ENCODE measurements at places on chromosomes 3 and 15.

- no peak for DNase-seq
Measured at GRCh38 chr3:16743276-16743675, 138.1 kb upstream of the DAZL start.

DNA sequence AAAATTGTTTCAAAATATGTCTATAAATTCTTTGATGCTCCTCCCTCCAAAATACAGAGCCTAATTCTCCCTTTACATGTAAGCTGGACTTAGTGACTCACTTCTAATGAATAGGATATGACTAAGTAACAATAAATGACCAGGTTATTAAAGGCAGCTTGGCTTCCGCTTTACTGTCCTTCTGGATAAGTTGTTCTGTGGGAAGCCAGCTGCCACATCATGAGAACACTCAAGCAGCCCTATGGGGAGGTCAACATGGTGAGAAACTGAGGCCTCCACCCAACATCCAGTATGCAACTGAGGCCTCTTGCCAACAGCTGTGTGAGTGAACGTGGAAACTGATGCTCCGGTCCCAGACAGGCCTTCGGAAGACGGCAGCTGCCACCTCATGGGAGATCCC is 247.3 kb upstream of the CHRM5 start:
- no peak for DNase-seq

DNA sequence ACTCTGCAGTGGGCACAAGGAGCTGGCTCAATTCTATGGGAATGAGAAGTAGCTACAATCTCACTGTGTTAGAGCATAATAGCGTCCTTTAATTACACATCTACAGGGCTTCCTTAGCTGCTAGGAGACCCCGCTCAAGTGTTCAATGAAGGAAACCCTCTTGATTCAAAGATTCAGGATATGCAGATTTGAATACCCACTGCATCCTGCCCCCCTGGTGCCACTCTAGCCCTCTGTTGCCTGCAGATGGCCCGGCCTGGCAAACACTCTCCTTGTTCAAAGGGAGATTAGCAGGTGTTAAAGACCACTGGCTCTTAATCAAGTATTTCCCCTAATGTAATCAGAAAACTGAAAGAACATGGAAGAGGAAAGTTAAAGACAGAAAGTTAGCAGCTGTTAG is 356.6 kb downstream of the VGLL3 start:
- no peak for DNase-seq

- no peak for DNase-seq
Measured at GRCh38 chr15:82551646-82552247, 11.5 kb upstream of the RPS17 start.

DNA sequence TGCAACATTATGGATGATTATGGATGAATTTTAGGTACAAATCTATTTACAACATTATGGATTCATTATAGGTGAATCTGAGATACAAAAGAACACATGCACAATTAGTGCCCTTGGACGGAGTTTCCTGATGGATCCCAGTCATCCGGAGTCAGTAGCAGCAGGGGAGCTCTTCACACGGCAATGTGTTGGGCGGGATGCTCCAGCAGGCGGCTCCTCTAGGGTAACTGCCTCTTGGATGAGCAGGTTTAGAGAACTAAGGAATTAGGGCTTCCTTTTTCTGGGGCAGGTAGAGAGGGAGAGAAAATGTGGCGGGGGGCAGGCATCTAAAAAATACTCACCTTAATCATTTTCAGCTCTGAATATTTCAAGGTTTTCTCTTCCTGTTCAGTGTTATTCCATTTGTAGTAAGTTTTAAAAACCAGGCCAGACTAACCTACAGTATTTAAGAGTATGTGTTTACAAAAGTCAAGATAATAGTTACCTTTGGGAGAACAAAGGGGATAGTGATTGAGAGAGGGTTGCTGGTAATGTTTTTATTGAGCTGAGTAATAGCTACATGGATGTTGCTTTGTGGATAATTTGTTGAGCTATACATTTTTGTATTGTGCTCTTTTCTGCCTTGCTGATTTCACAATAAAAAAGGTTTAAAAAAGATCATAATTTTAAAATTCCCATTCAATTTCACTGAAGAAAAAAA is 27.4 kb upstream of the GOLM2 start:
- DNase-seq, result no peak

DNA sequence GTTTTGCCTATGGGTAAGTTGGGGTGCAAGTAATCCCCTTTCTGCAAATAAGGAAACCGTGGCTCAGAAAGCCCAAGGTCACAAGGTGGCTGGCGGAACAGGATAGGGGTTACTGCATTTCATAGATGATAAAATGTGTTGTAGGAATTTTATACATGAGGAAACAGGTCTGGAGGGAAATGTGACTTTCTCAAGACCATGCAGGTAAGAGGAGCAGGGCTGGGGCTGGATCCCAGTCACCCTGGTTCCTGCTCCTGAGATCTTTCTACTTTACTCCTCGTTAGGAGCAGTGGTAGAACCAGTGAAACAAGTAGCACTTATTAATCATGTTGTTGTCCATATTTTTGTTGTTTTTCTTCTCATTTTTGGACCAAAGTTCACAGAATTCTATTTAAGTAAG is 63.2 kb downstream of the SSUH2 start:
- DNase-seq, result no peak

- no peak for DNase-seq
Measured at GRCh38 chr3:184565421-184566211, 4.0 kb downstream of the EPHB3 start.

DNA sequence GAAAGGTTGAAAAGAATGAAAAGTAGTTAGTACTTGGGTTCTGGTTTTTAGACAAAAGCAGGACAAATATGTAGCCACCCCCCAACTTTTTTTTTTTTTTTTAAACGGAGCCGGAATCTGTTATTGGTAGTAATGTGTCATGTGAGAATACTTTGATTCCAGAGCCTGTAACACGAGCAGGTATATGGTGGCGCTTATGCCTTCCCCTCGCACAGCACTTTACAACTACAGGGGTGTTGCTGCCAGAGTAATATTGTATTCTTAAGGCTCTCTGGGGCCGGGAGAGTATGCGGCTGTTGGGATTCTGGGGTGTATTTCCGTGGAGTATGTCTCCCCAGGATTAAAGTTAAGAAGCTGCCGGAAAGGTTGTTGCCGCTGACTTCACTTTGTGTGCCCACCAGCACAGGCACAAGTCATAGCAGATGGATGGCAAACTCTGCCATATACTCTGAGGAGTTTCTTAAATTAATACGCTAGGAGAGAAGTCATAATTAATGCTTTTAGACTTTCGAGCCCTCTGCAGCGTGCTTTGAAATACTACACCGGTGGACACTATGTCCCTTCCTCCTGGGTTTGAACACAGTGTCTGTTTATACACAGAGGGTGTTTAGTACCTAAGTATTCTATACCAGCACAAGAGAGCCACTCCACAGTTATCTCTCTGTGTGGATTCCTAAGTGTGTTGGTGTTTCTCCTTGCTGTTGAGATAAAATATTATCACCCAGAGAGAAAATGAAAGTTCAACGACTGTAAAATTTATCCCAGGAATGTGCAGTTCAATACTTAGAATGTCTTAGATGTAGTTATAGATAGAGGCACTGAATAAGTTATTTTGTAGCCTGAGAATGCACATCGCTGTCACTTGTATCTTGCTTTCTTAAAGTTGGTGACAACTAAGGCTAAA is 1.4 kb downstream of the MBNL1 start:
- no peak for DNase-seq

DNA sequence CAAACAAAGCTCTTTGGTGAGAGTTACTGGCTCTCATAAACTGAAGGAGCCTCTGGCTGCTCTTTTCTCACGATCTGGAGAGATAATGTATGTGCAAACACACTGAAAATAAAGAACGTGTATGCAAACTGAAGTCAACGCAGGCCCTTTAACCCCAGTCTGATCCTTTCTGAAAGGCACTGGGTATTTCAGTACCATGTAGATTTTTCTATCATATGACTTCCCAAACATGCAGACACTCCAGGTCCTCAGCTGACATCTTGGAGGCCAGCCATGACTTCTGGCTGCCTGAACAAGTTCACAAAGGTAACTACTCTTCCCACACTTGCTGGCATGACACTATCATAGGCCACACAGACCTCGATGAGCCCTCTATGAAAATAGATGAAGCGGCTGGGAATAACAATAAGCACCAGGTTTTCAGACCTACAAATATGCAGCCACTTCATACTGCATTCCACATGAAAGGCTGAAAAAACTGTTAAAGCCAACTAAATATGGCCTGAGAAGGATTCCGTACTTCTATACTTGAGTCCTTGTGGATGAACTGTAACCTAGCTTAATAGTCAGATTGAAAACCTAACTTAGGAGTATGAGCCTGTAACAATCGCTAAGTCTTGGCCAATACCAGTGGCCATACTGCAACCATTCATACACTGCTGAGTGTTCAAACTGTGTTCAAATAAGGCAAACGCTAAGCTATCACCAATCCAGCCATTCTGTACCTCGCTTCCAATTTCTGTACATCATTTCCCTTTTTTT is 121.3 kb downstream of the THRB start:
- no peak for DNase-seq

GRCh38 chr3:192467230-192468140 is 259.9 kb downstream of the FGF12 start:
- DNase-seq, result peak; percentile 28

DNA sequence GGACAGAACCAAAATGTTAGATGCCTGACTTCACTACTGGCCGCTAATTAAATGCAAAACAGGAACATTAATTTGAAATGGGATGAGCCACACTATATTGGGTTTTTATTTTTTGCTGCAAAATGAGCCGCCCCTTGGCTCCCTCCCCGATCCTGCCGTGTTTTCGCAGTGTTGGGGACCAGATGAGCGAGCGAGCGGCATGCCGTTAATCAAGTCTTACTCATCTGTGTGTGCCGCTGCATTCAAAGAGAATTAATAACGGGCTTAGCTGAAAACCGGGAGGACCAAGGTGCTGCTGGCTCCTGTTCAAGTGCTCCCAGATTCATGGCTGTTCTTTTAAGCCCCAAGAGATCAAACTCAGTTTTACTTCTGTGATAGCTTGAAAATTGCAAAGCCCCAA is 20.0 kb downstream of the TAFA4 start:
- no peak for DNase-seq

DNA sequence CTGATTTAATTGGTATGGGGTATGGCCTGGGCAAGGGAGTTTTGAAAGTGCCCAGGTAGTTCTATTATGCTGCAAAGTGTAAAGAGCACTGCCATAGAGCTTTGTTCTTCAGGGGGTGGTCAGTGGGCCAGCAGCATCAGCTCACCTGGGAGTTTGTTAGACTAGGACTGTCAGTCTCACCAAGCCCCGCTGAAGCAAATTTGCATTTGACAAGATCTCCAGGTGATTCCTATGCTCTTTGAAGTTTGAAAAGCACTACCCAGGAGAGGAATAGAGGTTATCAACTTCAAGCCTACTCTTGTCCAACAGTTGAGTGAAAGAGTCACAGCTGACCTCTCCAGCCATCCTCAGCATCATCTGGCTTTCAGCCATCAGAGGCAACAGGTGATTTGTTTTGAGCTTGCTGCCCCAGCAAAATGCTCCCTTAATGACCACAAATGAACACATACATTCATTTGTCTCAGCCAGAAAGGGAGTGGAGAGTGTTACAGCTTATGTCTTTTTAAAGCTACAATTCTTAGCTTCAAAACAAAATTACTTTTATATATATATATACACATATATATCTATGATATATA is 8.0 kb downstream of the ZSCAN2 start:
- DNase-seq, result no peak

DNA sequence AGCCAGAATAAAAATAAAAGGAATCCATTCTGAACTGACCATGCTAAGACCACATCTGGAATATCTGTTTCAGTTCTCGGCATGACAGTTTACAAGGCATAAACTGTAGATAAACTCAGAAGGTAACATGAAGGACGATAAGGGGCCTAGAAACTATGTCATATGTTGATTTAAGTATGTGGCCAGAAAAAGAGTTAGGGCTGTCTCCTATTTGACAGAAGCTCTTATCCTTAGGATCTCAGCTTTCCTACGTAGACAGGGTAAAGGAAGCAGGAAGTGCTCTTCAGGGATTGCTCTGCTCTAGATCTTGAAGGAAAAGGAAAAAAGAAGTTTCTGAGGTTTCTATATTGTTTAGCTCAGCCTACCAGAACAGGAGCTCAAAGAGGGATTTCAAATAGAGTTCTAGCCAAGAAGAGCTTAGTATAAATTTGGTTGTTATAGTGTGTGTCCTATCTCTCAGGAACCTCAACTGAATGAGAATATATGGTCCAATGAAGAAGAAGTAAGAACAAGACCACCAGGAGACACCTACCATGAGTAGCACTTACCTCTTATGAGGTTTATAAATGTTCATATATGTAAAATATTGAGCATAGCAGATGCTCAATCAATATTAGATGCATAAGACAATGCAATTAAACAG is 59.2 kb downstream of the TP53BP1 start:
- no peak for DNase-seq

- no peak for DNase-seq
Measured at GRCh38 chr3:194470615-194471014, 16.2 kb downstream of the ATP13A3 start.

DNA sequence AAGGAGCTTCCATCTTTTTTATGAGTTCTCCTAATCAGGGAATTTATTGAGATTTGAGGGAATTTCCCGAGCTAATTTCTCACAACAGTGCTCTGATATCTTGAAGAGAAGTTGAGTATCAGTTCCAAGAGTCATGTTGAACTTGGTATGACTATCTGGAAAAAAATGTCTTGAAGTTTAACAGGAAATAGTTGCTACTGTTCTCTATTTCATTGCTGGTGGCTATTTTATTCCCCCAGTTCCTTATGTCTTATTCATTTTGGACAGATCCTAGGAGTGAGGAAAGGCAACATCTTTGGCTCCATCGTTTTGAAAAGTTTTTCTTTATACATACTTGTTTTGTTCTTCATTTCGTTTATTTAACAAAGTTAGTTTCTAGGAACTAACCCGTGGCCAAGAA is 307.8 kb upstream of the AGTR1 start:
- DNase-seq, result no peak

GRCh38 chr3:196192524-196193051 is 18.6 kb downstream of the ZDHHC19 start:
- DNase-seq, result no peak

DNA sequence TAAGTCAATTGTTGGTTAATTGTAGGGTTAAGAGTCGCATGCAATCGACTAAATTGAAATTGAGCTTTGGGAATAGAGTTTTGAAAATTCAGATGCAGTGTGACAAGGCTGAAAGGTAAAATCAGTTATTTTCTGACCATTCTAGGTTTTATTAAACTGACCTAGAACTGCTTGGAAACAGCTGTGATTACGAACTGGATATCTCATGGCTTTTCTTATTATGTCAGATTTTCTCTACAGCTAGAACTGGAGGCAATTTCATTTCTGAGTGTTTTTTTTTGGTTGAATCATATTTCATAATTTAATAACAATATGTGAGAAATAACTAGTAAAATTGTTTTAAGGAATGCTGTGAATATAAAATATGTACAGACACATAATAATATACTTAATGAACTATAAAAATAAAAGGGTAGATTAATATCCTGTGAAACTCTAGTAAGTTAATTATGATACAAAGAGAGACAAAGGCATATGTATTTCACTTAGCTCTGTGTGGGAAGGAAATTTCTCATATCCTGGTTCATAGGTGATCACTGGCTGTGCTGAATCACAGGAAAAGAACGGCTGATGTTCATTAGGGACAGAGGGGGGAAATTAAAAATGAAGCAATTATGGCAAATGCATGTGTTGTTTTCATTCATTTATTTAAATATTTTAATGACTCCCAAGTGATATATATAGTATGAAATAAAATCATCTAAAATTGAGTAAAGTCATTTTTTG is 403.2 kb downstream of the ZIC1 start:
- DNase-seq, result no peak
